ENCODE measurements at places on chromosomes 7 and 10. TPM values are rescaled to one million over a fixed set of nuclear protein-coding genes. Genes with fewer than 3 reads are reported as not detected.

The GTF2IRD2 gene
- 21.3 TPM for total RNA-seq

DNA sequence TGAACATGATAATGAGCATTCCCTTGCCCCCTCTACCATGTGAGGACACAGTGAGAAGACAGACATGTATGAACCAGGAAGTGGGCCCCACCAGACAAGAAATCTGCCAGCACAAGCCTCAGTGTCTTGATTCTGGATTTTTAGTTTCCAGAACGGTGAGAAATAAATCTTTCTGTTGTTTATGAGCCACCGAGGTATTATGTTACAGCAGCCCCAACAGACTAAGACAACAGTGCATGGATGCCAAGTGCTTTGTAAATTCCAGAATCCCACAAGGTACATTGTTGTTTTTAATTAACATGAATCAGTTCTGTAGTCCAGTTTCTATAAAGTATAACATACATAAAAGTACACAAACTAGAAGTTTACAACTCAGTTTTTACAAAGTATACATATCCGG, 162.2 kb downstream of the ARHGAP21 start:
- DNase-seq, result no peak

DNA sequence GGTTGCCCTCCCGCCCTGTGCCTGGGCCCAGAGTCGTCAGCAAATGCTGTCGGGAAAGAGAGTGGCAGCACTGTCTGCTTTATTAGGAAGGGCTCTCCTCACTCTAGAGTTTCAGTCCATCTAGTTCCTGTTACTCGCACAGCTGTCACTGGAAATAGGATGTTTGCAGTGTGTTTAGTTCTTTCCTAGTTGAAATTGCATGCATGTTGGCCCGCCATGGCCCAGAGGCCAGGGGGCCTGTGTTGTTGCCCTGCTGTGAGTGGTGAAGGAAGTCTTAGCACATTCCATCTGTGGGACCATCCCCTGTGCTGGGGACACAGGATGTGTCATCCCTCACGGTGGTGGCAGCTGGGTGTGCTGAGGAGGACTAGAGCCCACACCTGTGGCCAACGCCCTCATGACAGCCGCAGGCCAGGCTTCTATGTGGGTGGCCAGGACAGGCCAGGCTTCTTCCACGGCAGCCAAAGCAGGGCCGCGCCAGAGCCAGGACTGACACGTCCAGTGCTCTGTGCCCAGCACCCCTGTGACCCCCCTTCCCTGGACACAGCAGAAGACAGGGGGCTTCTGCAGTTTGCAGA, 45.4 kb downstream of the ZNF467 start:
- DNase-seq, result no peak

DNA sequence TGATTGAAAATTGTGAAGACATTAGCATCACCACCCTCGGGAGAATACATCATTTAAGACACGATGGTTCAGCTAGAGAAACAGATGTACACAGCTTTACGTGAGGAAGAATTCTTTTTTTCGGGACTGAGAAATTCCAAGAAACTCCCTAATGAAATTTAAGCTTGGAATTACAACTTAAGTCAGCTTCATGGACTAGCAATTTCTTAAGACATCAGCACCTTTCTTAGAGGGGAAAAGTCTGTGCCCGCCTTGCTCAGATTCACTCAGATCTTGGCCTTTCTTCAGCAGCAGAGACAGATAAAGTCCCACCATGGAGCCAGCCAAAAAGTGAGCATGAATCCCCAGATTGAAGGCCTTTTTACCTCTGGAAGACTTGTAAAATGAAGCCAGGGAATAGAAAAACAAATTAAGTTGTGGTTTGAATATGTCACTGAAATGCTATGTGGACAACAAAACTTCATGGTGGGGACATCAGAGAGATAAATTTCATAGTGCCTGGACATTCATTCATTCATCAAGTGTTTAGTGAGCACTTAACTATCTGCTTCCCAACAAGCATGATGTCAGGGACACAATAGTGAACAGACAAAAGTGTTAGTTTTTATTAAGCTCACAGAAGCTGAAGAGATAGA, 32.1 kb downstream of the PRKG1 start:
- DNase-seq, result no peak

- DNase-seq, result no peak
Observed at GRCh38 chr10:95208702-95209391, 14.8 kb downstream of the ACSM6 start.

DNA sequence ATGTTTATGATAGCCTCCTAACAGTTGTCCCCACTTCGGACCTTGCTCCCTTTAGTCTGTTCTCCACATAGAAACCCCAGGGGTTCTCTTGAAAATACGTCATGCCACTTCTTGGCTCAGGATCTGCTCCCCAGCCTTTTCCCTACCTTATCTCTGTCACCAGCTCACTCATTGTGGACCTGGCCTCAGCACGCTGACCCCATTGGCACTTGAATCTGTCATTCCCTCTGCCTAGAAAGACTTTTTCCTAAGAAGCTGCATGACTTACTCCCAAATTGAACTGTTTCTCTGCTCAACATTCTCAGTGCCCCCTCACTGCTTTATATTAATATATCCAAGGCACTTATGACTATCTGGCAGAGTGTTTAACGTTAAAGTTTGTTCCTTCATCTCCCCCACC, 8.4 kb downstream of the EPDR1 start:
- DNase-seq, result no peak

DNA sequence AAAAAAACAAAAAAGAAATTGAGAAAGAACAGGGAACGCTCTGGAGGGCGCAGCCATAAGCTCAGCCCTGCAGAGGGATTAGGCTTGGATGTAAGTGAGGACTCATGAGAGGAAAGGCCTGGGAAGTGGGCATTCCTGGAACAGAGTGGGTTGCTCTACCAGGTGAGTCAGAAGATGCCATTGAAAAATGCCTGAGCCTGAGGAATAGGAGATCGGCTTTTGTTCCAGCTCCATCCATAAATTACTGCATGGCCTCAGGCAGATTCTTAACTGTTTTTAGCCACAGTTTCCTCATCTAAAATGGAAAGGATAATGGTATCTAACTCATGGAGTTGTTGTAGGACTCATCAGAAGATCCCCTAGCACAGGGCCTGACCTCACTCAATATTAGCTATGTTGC, 1.1 kb upstream of the RGR start:
- DNase-seq, result no peak

The OR2A1 gene
- total RNA-seq, result not detected

DNA sequence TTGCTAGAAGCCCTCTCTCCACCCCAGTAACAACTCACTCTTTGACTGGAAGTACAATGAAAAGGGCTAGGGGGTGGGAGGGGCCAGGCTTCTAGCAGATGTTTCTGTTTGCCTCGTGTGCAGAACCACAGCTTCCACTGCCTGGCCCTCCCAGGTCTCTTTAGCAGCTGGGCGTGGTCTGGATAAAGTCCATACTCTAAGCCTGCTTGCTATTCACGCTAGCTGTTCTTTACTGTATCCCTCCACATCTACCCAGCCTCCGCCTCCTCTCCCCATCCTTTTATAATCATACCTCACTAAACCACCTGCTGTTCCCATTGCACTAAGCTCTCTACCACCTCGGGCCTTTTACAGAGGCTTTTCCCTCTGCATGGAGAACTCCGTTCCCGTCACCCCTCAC, 288.8 kb downstream of the CAMK1D start:
- no peak for DNase-seq

DNA sequence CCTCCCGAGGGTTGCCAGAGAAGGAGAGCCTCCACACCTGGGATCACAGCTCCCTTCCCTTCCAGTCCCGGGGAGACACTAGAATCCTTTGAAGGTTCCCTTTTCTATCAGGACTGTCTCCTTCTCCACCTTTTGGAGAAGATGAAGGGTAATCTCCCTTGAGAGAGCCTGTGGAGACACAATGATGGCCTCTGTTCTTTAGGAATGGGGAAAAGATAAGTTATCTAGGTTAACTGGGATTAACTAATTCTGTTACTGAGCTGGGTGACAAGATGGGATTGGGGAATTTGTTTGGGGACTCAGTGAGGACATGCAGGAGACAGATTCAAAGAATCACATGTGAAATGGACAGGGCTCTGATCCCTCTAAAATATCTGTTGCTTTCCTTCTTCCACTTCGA, 181.1 kb upstream of the BMPER start:
- DNase-seq, result no peak

DNA sequence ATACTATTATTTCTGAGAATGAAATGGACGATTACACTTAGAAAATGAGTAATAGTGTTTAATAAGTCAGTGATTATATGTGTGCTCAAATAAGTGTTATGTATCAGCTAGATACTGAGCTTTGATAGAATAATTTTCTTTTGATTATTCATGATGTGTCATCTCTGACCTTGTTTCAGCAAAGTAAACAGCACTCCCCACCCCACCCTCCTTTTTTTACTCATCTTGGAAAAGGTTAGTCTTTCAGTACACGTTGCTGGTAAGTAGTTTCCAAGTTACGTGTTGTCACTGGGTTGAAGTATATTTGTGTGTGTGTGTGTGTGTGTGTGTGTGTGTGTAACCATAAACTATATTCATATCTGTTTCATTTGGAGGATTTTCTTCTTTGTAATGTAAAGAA, 84.1 kb downstream of the GNAI1 start:
- DNase-seq, result no peak

DNA sequence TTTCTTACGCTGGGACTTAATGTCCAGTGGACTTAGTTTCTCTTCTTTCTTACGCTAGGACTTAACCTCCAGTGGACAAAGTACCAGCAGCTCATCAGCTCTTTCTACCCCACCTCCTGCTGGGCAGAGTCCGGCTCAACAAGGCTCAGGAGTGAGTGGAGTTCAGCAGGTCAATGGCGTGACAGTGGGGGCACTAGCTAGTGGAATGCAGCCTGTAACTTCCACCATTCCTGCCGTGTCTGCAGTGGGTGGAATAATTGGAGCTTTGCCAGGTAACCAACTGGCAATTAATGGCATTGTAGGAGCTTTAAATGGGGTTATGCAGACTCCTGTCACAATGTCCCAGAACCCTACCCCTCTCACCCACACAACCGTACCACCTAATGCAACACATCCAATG, 199.7 kb downstream of the MLLT10 start:
- DNase-seq, result no peak

- DNase-seq, result no peak
Observed at GRCh38 chr7:119578116-119578515, 694.9 kb upstream of the KCND2 start.

- no peak for DNase-seq
Observed at GRCh38 chr10:18400906-18401245, 250.5 kb downstream of the NSUN6 start.

GRCh38 chr7:16397501-16398145, 23.7 kb downstream of the CRPPA start:
- DNase-seq, result no peak

The GPR15LG gene
- not detected for total RNA-seq

- no peak for DNase-seq
Observed at GRCh38 chr10:115066528-115066927, 26.6 kb upstream of the ATRNL1 start.
